ENCODE measurements at places on chromosomes 3 and 15. TPM values are rescaled to one million over a fixed set of nuclear protein-coding genes. Genes with fewer than 3 reads are reported as not detected.

- DNase-seq, result no peak
Observed at GRCh38 chr15:58489289-58490085, 57.7 kb downstream of the LIPC start.

- no peak for DNase-seq
Observed at GRCh38 chr15:36612063-36612788, 32.8 kb downstream of the CDIN1 start.

Gene CPOX
- 11.6 TPM for total RNA-seq

DNA sequence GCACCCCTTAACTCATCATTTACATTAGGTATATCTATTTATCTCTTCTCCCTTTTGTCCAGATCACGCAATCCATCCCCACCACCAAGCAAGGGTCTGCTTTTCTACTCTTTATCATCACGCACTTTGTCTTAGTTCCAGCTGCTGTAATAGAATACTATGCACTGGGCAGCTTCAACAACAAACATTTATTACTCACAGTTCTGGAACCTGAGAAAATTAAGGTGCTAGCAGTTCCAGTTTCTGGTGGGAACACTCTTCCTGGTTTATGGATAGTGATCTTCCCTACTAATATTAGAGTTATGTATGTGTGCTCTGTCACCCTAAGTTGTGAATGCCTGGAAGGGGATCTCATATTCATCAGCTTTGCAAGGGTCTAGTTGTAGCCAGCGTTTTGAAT, 687.0 kb downstream of the NTRK3 start:
- no peak for DNase-seq

- DNase-seq, result no peak
Observed at GRCh38 chr3:50450209-50450921, 53.1 kb downstream of the CACNA2D2 start.

Gene CCDC39
- total RNA-seq, result not detected

GRCh38 chr3:52774901-52775864, 2.2 kb upstream of the ITIH1 start:
- DNase-seq, result no peak

Gene ZNF592
- total RNA-seq, result 18.0 TPM

DNA sequence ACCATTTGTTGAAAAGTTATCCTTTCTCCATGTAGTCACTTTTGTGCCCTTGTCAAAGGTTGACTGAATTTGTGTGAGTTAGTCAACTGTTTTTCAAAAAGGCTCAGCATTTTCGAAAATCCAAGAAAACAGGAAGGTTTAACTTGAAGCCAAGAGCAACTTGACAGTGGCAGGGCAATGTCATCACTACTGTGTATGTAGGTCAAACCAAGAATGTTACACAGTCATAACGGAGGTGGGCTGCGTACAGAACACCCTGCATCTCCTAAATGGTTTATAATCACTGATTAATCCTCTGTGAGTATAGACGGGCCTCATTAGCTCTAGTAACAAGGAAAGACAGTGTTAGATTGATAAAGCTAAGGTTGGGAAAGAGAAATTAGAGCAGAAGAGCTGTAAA, 1064.9 kb downstream of the FHIT start:
- DNase-seq, result no peak

- no peak for DNase-seq
Observed at GRCh38 chr3:122497425-122497824, 17.3 kb downstream of the KPNA1 start.

GRCh38 chr3:70999730-71000129, 583.8 kb downstream of the FOXP1 start:
- DNase-seq, result no peak

Gene MYD88
- 11.3 TPM for total RNA-seq

DNA sequence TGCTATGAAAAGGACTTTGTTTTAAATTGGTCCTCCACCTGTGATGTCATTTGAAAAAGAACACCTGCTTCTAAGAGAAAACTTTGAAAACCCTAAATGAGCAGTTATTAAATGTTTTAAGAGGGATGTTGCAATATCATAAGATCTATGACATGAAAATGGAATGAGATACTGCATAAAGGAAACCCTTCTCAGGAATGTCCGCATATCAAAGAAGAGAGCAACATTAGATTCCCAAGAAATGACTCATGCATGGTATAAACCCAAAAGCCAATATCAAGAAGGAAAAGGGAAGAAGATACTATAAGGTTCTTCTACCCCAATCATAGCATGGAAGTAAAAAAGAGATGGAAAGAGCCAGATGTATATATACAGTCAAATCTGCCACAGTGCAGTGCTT, 627.5 kb upstream of the LMCD1 start:
- DNase-seq, result no peak

GRCh38 chr3:53286727-53287126, 30.9 kb upstream of the TKT start:
- no peak for DNase-seq

DNA sequence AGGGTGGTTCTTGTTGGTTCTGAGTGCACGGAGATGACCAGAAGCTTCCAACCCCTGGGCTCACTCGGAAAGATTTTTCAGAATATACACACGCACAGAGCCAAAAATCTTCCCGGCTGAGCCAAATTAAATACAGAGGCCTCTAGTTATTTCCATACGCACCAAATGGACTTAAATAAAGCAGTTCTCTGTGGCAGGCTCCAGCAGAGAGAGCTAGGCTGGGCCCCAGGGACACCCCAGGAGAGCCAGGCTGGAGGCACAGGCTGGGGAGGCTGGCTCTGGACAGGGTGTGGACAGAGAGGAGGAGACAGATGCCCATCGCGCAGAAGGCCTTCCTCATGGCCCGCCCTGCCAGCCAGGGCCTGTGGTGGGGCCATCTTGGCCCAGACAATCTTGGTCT, 115.9 kb downstream of the IQSEC1 start:
- no peak for DNase-seq

DNA sequence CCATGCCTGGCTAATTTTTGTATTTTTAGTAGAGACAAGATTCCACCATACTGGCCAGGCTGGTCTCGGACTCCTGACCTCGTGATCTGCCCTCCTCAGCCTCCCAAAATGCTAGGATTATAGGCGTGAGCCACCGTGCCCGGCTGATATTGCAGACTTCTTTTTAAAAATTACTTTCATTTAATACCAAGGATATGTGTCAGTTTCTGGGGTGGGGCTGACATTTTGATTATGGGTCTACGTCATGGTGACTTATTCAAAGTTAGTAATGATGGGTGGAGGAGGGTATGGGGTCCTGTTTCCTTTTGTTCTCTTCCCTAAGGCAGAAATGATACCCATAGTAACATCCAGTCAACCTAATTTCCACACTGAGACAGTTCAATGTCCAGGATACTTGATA, 34.7 kb downstream of the GBE1 start:
- no peak for DNase-seq

Gene ADCY5
- not detected for total RNA-seq

Gene PDZRN3
- total RNA-seq, result 22.4 TPM

GRCh38 chr3:105809208-105809888, 59.5 kb downstream of the CBLB start:
- DNase-seq, result no peak

GRCh38 chr15:34049112-34049511, 10.1 kb upstream of the AVEN start:
- DNase-seq, result no peak

Gene FBXW12
- not detected for total RNA-seq

DNA sequence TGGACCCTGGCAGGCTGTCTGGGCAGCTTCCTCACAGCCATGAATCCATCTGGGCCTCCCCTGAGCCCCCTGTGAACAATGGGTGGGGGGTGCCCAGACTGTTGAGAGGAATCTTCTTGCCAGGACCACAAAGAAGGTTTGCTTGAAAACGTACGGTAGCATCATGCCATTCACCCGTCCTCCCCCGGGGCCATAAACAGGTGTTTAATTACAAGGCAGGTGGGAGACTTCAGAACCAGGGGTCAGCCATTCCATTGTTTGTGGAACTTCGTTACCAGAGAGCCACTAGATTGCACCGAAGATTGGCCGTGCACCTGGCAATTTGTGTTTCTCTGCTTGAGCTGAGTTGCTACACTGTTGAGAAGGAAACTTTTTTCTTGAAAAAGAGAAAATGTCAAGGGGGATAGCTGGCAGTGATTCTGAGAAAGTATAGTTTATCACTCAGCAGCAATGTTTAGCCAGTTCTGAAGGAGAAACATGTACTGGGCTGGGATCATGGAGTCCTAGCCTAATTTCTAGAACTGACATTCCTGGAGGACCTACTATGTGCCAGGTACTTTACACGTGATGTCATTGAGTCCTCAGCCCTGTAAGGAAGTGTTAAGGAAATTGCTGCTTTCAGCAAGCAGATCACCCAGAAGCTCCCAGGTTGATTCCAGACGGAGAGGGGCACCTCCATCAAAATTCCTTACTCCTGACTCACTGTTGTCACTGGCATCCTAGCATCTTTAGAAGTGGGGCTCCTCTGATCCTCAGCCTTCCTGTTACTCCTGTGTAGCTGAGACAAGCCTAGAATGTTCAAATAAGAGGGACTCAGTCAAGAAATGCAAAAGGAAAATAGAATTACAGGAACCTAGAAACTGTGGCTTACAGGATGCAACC, 103.8 kb upstream of the UBE2E1 start:
- no peak for DNase-seq

DNA sequence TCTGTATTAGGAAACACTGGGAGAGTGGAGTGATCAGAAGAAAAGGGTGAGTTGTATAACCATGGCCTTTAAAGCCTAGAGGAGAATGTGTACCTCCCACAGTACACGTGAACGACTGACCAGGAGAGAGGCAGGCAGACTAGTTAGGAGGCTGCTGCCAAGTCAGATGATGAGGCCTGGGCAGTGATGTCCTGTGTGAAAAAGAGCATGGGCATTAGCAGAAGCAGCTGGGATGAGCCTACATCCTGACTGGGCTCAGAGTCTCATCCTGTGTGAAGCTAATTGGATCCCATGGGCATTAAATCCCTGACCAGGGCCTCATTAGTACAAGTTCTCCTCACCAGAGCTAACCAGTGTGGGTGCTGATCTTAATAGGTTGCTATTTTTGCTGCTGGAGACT, 89.1 kb upstream of the SLC2A2 start:
- DNase-seq, result no peak

DNA sequence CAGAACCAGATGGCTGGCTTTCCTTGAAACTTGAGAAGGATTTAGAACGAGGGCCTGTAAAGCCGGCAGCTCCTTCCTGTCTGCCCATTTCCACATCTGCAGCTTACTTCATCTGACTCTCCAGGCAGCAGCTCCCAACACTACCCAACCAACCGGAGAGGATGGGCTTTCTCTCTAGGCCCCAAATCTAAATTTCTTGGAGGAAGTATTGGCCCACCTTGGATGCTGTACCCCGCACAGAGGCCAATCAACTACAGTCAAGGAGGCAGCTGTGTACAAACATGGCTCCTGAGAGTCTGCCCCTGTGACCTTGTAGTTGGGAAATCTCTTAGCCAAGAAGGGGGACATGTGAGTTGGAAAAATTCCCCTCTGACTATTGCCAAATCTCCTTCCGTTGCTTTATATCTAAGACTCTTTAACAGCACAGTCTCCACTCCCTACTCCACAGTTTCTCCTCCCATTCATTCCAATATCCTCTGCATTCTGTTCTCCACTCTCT, 8.0 kb upstream of the ACAP2 start:
- no peak for DNase-seq

Gene ZBTB20
- 2.8 TPM for total RNA-seq

Gene CMC1
- 29.9 TPM for total RNA-seq

DNA sequence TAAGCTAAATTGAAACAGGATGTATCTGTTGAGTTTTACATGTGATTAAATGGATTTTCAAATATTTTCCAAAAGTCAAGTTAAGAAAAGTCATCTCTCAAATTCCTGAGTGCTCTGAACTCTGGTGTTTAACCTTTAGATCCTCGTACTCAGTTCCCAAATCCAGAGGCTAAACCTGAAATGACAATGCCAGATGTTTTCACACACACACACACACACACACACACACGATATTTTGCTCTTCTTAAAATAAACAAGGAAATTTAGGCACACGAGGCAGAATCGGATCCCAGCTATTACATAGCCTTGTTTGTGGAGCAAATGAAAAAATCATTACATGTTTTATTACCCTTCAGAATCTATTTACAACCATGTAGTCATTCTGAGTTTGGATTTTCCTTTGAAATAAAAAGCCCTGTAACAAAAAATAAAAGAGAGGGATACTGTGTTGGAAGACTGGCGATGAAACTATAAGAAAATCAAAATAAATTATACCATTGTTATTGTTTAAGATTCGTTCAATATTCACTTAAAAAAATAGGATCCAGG, 20.6 kb upstream of the UBE2E1 start:
- DNase-seq, result no peak

Gene CDHR4
- not detected for total RNA-seq

DNA sequence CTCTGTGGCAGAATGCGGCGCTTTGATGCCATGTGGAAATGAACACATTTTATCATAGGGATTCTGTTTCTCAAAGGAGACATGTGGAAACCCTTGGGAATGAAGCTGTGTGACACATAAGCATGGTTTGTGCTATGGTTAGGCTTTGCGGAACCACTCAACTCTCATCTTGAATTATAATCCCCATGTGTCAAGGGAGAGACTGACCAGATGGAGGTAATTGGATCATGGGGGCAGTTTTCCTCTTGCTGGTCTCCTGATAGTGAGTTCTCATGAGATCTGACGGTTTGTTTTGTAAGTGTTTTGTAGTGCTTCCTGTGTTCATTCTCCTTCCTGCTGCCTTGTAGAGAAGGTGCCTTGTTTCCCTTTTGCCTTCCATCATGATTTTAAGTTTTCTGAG, 1109.2 kb upstream of the ALCAM start:
- DNase-seq, result no peak

DNA sequence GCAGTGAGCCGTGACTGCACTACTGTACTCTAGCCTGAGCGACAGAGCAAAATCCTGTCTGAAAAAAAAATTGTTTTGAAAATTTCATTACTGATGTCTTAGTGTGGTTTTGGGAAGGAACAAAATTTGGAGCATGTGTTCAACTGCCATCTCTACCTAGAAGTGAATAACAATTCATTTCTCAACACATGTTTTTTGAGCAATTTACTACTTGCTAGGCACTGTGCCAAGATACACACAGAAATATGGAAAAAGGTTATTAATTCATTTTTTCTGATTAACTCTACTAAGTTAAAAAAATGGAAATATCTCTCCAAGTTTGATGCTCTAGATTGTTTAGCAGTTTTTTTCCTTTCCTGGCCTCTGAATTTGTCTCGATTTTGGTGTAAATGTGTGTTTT, 5.2 kb upstream of the TCF12 start:
- no peak for DNase-seq

- DNase-seq, result peak; percentile 29
Observed at GRCh38 chr3:136979684-136980083, 21.9 kb downstream of the IL20RB start.

DNA sequence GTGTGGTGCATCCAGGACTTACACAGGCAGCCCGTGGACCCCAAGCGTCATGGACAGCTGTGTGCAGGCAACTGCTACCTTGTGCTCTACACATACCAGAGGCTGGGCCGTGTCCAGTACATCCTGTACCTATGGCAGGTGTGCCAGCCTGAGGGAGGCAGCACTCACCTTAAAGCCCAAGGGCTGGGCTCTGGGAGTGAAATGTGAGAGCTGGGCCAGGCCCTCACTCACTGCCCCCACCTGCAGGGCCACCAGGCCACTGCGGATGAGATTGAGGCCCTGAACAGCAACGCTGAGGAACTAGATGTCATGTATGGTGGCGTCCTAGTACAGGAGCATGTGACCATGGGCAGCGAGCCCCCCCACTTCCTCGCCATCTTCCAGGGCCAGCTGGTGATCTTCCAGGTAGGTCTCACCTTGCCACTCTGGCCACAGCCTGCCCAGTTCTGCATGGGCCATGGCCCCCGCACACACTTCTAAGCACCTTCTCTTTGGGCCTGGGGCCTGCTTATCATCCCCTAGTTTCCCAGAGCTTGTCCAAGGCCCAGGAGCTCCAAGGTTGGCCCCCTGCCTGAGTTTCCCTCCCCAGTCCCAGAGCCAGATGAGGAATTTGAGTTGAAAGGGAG, 11.0 kb downstream of the VILL start:
- DNase-seq, result no peak

Gene MITF
- not detected for total RNA-seq

All from Karpas-422 (cell line).